ENCODE measurements at places on chromosomes 1 and 21.

DNA sequence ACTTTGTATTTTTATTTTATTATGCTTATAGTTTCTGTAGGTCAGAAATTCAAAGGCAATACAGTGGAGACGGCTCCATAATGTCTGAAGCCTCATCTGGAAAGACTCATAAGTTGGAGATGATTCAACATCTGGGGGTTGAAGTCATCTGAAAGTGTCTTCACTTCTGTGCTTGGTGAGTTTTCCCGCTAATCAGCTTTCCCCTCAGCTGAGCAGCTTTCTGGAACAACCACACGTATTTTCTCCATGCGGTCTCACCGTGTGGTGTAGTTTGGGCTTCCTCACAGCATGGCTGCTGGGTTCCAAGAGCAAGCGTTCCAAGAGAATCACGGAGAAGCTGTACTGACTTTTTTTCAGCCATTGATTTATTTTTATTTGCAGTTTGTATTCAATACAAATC, 7.6 kb upstream of the DDI2 start:
- no peak for DNase-seq

GRCh38 chr1:4310396-4310923, 343.9 kb upstream of the AJAP1 start:
- no peak for DNase-seq

GRCh38 chr1:109876617-109877316, 33.9 kb upstream of the CSF1 start:
- no peak for DNase-seq

GRCh38 chr1:181656491-181656890, 173.2 kb downstream of the CACNA1E start:
- DNase-seq = no peak

GRCh38 chr21:30714456-30714855, 4.1 kb downstream of the KRTAP21-3 start:
- no peak for DNase-seq

GRCh38 chr1:45686015-45686287, 382 bp downstream of the GPBP1L1 start:
- DNase-seq = peak; percentile 86

- DNase-seq = peak; percentile 21
Measured at GRCh38 chr1:162822391-162823200, 32.1 kb downstream of the HSD17B7 start.

DNA sequence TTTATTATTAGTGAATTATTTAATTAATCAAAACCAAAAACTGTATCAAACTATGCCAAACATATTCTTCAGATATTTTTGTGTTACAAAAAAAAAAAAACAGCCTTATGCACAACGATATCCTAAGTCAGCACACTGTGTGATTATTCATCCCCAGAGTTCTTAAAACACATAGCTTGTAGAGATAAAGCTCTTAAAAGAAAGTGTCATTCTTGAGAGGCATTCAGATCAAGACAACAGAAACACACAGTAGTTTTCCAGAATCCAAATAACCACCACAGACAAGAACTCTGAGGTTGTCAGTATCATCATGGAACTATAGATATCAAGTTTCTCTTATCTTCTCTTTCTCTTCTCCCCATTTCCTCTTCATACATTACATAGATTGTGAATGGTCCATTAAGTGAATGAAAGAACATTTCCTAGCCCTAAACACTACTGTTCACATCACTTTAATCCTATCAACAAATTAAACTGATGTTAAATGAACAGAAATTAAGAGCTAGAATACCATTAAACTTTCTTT, 13.5 kb downstream of the ZZZ3 start:
- DNase-seq = no peak

DNA sequence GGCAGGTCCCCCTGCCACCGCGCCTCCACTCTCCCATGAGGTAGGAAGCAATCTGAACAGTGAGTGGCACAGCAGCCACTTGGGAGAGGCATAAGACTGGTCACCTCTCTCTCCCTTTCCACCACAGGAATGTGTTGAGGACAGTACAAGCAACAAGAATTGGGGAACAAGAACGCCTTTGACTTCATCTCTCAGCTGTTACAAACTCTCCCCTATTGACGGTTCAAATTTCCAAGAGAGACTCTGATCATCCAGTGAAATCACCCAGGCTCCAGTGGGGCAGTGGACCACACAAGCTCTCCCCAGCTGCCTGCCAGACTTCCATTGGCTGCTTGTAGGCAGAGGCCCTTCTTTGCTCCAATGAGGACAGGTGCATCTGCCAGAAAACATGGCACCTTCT, 249.9 kb upstream of the JUN start:
- DNase-seq = no peak
